Stimulated activated naive CD4-positive, alpha-beta T cell treated with Interleukin-2 at 50 U/mL for 16 hours (primary cell): ENCODE measurements at places on chromosomes 1 and 21.

DNA sequence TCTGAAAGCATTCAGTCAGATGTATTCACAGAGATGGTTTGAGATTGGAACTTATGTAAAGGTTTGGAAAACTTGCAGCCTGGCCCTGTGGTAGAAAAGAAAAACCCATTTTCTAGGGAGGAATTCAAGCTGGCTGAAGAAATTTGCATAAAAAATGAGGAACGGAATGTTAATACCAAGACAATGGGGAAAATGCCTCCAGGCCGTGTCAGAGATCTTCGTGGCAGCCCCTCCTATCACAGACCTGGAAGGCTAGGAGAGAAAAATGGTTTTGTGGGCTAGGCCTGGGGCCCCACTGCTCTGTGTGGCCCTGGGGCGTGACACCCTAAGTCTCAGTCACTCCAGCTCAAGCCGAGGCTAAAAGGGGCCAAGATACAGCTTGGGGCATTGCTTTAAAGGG lies 26.7 kb downstream of the NME7 start:
- no peak for DNase-seq

DNA sequence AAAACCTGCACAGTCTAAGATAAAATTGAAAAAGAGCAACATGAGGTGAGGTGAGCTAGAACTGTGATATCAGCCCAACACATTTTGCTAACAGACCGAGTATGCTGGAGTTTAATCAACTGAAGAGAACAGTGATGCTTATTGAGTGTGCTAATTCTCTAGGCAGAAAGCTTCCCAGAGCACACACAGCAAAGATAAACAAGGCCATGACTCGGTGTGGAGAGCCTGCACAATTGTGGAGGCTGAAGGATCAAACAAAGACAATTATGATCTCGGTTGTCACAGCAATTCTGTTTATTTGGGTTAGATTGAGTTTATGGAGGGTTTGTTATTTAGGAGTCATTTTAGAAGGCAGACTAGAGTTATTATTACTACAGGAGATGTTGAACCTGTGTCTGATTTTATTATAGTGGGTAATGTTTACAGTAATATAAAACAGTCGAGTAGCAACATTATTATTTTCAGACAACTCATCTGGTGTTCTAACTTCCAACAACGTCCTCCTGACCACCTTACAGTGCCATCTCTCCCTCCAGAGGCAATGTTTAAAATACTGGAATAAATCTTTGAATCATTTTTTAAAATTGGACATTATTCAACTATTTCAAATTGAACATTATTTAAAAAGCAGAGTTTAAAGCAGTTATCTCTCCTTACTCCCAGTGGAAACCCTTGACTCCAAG lies 40.2 kb downstream of the DPT start:
- DNase-seq, result no peak

GRCh38 chr1:247884797-247885413 lies 10.5 kb upstream of the OR2W3 start:
- DNase-seq, result no peak

DNA sequence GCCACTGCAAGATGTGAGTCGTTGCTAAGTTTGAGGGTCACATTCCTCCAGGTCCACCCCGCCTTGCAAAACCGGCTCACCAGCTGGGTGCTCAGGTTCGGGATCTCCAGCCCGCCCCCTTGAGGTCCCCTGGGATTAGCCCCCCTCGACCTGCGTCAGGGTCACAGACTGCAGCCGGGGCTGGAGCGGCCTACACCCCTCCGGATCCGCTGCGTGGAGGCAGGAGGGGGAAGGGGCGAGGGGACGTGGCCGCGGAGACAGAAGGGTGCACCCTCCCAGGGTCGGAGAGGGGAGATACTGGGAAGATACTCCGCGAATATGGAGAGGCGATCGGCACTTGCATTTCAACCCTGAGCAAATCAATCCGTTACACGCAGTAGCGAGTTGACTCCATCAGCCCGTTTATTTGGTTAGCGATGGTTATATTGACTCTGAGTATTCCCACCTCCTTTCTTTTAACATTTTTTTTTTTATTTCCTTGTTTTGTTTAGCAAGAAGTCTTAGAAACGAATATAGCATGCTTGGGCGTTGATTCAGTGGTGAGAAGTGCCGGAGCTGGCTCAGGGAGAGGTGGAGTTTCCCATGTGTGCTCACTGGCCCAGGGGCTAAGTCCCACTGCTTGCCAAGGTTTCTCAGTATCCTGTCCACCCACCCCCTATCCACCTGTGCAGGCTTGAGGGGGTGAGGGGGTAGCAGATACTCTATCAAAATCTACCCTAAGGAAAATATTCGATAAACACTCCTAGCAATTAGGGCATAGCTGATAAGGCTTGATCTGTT lies 997 bp downstream of the IFNAR2 start:
- DNase-seq, result no peak

GRCh38 chr21:42117967-42118780 lies 47.1 kb downstream of the UMODL1 start:
- DNase-seq, result no peak

DNA sequence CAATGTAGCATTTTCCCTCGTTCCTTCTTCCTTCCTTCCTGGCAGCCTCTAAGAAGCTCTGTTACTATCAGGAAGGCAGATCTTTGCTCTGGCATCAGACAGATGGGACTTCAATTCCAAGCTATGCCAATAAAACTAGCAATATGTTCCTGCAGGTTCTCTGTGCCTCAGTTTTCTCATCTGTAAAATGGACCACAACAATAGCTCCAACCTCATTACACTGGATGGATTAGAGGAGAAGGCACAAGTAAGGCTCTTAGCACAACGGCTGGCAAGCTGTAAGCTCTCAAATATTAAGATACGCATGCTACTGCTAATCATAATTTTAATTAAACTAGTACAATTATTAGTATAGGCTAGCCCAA lies 27.2 kb downstream of the RRAGC start:
- DNase-seq, result no peak

GRCh38 chr1:14027099-14027498 lies 327.1 kb downstream of the PRDM2 start:
- DNase-seq, result no peak

GRCh38 chr1:99119188-99119587 lies 114.5 kb upstream of the PLPPR5 start:
- DNase-seq, result no peak

GRCh38 chr1:226223786-226224244 lies 351 bp downstream of the MIXL1 start:
- DNase-seq, result peak; percentile 6

GRCh38 chr1:209688746-209689234 lies 13.6 kb downstream of the G0S2 start:
- DNase-seq, result no peak

GRCh38 chr1:119862276-119862675 lies 34.0 kb downstream of the ADAM30 start:
- no peak for DNase-seq

GRCh38 chr21:43361493-43362296 lies 65.2 kb downstream of the SIK1 start:
- DNase-seq, result no peak

- DNase-seq, result no peak
These were observed 56.0 kb upstream of the CASZ1 start for GRCh38 chr1:10852486-10852885.

DNA sequence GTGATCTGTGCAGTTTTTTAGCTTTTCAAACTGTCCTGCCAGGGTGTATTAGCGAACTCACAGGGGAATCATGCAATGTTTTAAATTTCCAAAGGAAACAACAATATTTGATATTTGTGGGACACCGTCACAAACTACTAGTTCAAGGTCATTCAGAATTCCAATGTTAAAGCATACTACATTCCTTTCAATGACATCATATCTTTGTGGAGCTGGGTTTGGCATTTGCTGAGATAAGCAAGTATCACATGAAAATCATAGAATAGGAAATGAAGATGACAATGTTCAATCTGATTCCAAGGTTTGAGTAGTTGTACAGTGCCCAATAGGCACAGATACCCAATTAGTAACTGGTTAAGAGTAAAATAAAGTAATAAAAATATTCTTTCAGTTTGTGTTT lies 35.6 kb downstream of the NUF2 start:
- DNase-seq, result no peak

DNA sequence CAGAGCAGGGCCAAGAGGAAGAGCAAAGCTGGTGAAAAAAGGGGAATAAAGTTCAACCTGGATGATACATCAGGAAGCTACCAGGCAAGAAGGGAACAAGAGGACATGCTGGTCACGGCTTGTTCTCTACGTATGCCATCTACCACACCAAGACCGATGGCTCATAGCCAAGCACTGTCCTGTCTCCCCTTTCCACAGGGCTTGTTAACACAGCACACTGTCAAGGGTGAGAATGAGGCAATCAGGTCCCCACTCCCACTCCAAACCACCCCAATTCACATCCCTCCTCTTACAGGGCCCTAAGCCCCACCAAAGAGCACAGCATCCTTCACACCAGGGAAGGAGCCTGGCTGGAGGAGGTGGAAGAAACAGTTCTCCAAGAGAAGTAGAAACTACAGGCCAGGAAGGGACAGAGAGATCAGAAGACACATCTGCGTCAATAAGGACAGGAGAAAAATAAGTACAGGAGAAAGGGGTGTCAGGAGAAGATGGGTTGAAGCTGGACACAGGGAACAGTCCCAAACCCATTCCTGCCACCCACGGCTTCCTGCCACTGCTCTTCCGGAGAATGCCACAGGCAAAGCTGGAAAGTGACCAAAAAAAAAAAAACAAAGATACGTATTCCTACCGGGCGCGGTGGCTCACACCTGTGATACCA lies 923 bp upstream of the SHC1 start:
- DNase-seq, result no peak

GRCh38 chr1:86537928-86538695 lies 8.8 kb upstream of the CLCA4 start:
- no peak for DNase-seq

- DNase-seq, result no peak
These were observed 4.6 kb downstream of the CRYBG2 start for GRCh38 chr1:26349188-26349876.

DNA sequence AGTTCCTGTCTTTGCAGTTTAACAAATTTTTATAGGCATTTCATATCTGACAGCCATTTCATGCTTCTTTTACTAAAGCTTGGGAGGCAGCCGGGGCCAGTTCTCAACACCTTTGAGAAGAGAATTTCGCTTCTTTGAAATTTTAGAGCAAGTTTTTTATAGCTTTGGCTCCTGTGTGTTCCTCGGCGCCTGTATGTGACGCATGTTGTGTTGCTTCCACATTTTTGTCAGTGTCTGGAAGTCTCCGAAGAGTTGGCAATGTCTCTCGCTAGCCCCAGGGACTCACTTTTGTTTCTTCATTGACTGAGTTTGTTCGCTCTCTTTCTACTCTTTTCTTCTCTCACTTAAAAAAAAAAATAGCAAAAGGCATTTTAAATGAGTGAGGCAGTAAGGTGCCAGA lies 386.9 kb upstream of the PLXNA2 start:
- DNase-seq, result no peak
